ENCODE measurements at places on chromosomes 11 and 22.

DNA sequence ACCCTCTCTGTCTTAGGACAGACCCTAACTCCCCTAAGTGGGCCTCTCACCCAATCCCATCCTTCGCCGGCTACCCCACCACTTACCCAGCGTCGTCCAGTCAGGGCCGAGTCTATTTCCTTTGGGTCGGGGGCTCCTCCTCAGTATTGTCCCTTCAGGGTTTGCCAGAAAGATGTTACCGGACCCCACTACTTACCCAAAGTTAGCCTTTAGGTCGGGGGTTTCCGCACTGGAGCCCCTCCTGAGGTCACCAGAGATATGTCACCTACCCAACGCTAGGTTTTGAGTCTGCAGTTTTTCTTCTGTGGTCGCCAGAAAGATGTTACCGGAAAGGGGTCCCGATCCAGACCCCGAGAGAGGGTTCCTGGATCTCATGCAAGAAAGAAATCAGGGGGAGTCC is 17.9 kb upstream of the B4GALNT4 start:
- no peak for DNase-seq

- no peak for DNase-seq
Measured at GRCh38 chr11:19173004-19173689, 28.6 kb downstream of the CSRP3 start.

DNA sequence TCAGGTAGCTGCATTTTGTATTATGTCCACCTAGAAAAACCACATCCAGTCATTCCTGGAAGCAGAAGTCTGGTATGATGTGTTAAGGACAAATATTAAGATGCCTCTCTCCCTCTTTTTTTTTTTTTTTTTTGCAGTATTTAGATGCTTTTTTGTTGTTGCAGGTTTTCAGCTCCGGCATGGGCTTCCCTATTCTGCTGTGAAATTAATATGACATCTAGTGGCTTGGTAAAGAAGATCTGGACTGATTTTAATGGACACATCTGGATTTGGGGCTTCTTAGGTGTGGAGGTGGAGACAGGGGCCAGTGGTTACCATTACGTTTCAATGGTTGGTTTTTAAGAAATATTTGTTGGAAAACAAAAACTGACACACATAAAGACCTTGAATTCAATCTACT is 47.5 kb upstream of the RASSF10 start:
- DNase-seq: no peak

DNA sequence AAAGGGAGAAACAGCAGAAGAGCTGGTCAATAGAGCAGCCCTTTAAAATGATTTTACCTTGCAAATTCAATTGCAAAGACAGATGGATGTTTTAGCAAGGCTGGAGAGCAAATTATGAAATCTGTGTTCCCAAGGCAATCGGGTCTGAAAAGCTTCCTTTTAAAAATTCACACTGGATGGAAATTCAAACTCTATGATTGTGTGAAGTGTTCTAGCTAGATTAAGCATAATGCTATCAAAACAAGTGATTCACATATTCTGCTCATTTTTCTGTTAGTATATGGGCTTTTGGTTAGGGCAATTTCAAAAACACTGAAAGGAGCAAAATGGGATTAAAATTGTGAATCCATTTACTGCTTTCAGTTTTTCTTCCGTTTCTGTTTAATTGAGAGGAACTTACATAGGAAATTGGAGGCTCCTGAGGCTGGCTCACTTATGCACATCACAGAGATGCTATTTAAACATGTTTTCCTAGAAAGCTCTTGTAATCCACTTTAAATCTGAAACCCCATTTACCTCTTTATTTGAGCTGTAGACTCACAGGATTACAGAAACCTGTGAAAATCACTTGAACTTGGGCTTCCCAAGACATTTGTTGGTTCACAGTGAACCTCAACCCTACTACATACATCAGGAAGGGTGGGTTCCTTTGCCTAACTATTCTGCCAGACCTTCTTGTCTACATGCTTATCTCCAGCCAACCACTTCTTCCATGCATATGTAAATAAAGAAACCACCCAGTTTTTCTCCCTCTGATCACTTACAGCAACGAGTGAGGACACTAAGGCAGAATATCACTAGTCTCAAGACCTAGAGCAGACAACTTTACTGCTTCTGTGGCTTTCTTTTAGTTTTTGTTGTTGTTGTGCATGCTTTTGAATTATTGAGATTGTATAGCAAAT is 201.9 kb upstream of the PITPNB start:
- DNase-seq: no peak

DNA sequence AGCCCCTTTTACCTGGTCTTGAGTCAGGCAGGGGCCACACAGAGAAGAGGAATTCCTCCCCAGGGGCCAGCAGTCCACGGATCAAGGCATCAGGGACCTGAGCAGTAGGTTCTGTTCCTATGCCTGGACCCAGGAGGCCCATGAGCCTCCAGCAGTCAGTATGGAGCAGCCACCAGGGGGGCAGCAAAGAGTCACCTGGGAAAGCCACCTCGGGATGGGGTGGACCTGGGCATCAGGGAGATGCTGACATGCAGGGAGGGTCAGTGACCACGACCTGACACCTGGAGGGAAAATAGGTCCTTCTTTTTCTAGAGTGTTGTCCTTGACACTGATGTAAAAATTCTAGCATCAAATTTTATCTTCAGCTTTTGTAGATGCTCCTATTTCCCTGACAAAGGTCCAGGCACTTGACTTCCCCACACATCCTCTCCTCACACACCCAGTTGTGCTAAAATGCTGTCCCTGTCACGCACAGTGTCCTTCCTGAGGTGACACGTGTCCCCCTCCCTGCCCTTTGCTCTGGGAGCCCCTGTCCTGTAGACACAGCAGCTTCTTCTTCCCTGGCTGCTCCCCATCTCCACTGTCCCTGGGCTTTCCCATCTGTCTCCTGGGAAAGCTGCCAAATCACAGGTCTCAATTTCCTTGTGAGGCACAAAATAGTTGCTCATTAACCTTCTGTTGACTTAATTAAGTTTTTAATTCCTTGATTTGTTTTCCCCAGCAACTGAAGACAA is 70.0 kb upstream of the IGLL5 start:
- DNase-seq: no peak

GRCh38 chr11:86917589-86917988 is 37.6 kb downstream of the FZD4 start:
- DNase-seq: no peak

- no peak for DNase-seq
Measured at GRCh38 chr22:47089796-47090460, 327.5 kb downstream of the TBC1D22A start.

GRCh38 chr22:38788021-38788816 is 5.7 kb downstream of the DNAL4 start:
- DNase-seq: peak; percentile 62

GRCh38 chr11:95465887-95466286 is 234.9 kb upstream of the SESN3 start:
- DNase-seq: no peak

- no peak for DNase-seq
Measured at GRCh38 chr11:67283481-67283963, 5.6 kb upstream of the ANKRD13D start.

DNA sequence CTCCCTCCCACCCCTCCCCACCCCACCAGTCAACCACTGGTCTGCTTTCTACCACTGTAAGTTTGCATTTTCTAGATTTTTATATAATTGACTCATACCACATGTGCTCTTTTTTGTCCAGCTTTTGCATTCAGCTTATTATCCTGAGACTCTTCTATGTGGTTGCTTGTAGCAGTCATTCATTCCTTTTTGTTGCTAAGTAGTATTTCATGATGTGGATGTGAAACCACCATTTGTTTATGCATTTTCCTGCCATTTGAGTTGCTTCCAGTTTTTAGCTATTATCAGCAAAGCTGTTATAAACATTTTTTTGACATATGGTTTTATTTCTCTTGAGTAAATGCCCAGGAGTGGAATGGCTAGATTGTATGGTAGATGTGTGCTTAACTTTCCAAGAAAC is 77.0 kb upstream of the FGF3 start:
- DNase-seq: no peak

Measured in epithelial cell of esophagus (primary cell).